Nucleus accumbens (tissue), 56 donors: ENCODE measurements at places on chromosomes 1 and 21.

GRCh38 chr1:43866201-43866600 lies 67.4 kb upstream of the ARTN start:
- DNase-seq, result no peak

GRCh38 chr21:14863745-14864210 lies 201.0 kb downstream of the NRIP1 start:
- no peak for DNase-seq

DNA sequence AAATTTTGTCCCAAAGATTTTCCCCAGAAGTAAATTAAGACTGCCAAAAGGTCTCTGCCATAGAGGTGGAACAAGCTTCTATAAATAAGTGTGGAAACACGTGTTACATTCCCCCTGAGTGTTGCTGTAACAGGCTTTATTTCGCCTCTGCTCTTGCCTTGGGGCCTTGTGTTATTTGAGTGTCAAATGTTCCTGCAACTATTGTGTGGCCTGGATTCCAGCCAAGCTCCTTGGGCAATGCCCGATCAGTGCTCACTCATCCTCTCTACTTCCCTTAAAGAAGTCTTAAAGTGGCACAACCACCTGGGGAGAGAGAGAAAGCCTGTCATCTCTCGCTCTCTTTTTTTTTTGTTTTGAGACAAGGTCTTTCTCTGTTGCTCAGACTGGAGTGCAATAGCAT lies 156.7 kb downstream of the NR5A2 start:
- DNase-seq, result no peak

- no peak for DNase-seq
Measured at GRCh38 chr1:230270185-230270558, 156.0 kb downstream of the PGBD5 start.

DNA sequence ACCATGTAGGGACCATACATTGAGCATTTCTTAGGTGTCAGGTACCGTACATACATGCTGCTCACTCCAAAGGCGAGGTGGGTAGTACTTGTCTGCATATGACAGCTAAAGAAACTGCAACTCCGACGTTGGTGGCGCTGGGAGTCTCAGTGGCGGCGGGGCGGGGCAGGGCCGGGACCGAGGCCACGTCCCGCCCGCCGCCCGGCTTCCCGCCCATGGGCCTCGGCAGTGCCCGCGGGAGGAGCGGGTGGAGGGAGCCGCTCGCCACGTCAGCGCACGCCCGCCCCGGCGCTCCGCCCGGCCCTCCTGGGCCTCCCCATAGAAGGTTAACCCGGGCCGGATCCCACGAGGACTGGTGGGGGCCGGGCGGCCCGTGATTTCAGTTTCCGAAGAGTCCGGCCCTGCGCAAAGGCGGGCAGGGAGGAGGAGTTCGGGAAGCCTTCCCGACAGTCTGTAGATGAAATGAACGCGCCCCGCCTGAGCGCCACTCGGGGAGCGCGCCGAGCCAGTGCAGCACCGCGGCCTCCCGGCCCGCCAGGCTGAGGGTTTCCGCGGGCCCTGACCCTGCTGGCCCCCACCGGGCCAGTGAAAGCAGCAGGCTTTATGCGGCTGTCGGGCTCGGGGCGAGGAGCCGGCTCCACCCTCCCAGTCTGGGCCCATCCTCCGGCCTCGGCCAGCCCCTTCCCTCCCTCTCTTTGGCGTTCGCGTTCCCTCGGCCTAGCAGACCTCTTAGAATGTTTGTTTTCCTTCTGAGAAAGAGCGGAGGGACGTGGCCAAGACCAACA lies 119.9 kb upstream of the JUN start:
- DNase-seq, result peak; percentile 89

DNA sequence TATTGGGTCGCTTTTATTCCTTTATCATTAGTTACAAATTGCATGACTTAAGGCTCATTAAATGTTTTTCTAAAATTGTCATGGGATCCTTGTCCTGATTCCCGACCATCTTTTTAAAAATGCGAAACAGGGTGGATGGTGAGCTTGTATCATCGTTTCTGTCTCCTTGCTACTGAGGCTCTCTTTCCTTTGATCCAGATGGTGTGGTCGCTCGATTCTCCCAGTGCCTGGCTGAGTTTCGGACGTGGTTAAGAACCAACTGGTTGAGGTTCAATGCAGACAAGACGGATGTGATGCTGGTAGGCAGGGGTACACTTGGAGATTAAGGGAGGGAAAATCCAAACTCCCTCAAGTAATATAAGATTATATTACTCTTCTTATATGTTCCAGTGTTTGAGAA lies 1.2 kb downstream of the MIER1 start:
- DNase-seq, result no peak

GRCh38 chr1:22490309-22490708 lies 38.7 kb downstream of the ZBTB40 start:
- DNase-seq, result no peak

GRCh38 chr1:156378557-156378956 lies 9.5 kb downstream of the RHBG start:
- DNase-seq, result no peak

DNA sequence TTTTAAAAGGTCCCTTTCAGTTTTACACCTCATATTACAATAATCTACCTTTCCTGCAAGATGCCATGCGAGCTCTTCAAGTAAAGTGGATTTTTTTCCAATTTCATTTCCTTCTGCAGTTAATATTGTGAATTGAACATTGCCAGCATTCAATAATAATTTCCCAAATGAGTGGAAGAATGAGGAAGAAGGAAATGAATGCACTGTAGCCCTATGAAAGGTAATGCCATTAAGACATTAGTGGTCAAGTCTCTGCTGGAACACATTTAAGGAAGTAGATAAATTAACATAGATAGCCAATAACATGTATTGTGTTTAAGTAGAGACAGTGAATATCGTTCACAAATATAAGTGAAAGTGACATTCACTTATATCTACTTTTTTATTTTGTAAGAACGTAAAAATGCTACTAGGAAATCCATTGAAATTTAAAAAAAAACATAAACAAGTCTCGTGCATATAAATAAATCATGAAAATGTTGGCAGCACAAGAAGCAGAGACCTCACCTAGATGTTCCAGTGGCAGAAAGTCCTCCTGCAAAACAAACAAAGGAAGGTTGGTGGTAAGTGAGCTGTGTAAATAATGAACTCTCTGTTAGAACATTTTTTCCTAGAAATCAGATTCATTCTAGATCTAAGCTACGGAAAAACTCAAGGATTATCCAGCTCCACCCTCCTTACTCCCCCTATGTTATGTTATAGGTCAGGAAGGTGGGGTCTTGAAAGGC lies 17.7 kb downstream of the FCRL3 start:
- no peak for DNase-seq

GRCh38 chr1:32334864-32335534 lies 1.0 kb downstream of the MARCKSL1 start:
- DNase-seq, result peak; percentile 45

GRCh38 chr1:247451388-247452010 lies 6.4 kb downstream of the OR2B11 start:
- DNase-seq, result no peak

- no peak for DNase-seq
Measured at GRCh38 chr1:39214714-39214997, 10.2 kb downstream of the MACF1 start.

DNA sequence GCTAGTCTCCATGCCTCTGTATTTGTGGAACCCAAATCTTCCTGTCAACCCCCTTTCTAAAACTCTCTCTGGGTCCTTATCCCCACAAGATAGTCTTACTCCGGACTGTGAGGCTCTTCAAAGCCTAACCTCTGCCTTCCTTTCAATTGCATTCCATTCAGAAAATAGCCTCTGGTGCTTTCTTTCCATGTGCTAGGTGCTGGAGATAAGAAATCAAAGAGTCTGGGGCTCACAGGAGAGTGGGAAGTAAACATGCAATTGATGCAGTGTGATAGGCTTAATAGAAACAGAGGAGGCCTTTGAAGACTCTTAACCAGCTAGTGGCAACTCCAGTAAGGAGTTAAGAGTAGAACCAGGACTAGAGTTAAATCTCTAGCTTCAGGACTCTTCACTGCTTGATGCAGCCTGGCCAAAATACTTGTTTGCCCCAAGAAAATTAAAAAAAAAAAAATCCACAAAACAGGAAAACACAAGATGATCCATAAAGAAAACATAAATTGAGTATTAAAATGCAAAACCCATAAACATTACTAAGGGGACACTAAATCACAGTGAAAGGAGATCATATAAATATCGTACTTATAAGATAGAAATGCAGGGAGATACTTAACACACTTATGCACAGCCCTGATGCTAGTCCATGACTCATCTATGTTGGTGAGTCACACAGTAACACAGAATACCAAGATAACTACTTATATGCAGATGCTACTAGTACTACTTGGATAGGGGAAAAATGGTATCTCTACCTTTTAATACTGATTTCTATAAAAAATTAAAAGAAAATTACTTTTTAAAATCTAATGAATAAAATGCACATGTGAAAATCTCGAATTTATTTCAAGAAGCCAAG lies 341.5 kb downstream of the KCNH1 start:
- no peak for DNase-seq

- no peak for DNase-seq
Measured at GRCh38 chr1:41907446-41907845, 11.3 kb downstream of the HIVEP3 start.

- no peak for DNase-seq
Measured at GRCh38 chr1:232413674-232414073, 216.3 kb downstream of the SIPA1L2 start.

DNA sequence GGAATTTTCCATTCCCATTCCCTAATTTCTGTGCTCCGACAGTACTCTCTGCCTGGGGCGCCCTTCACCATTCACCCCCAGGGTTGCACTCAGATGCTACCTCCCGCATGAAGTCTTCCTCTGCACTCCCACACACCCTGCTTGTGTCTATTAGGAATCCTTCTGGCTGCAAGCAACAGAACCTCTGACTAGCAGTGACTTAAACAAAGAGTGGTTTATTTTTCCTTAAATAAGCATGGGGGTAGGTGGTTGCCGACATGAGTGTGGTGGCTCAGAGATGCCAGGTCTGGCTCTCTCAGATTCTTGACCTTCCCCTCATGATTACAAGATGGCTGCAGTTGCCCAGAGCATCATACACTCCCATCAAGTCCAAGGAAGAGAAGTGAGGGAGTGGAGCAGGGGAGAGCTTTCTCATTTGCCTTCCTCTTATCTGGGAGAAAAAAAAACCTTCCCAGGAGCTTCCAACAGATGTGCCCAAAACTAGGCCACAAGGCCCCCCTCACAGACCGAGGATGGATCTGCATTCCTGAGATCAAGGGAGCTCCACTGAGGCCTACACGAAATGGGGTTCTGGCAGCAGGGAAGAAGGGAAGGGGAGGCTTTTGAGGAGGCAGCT lies 49.6 kb upstream of the LBR start:
- no peak for DNase-seq

GRCh38 chr1:104760017-104760416 lies 1010.3 kb downstream of the AMY1C start:
- no peak for DNase-seq

DNA sequence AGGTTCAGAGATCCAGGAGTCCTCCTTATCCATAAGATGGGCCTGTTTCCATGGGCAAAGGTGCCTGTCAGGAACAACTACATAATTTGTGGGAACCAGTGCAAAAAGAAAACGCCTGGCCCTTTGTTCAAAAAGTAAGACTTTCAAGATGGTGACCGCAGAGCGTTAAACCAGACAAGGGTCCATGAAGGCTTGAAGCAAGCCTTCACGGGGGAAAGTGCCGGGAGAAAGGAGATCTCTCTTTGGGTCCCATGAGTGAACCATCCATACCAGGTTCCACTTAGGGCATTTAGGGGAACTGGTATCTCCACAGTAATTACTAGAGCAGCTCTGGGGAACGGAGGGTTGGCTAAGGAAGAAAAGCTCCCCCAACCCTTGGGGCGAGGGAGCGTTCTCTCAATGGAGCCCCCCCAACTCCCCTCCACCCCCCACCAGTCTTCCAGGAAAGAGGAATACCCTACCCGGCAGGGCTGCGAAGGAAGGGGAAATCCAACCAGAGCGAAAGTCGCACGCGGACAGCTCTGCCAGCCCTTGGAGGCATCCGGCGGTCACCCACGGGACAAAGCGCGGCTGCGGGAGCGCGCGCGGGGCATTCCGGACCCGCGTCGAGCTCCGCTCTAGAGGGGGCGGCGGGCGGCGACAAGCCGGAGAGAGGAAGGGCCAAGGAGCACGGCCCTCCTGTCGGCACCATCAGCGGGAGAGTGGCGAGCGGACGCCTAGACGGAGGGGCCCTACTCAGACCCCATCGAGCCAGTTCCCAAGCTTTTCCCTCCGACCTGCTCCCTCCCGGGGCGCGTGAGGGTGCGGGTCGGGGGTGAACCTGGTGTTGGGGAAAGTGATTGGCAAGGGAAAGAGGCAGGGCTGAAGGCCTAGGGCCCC lies 687 bp upstream of the RASSF5 start:
- no peak for DNase-seq
